ENCODE measurements at places on chromosomes 3 and 15. TPM values are rescaled to one million over a fixed set of nuclear protein-coding genes. Genes with fewer than 3 reads are reported as not detected.

The KCNMB2 gene
- total RNA-seq, result not detected

The TMED3 gene
- total RNA-seq, result 74.9 TPM

The LRRC49 gene
- 9.4 TPM for total RNA-seq

The SLC2A2 gene
- not detected for total RNA-seq

The CHL1 gene
- 7.5 TPM for total RNA-seq

The OXTR gene
- 2.3 TPM for total RNA-seq

The SPATA12 gene
- total RNA-seq, result not detected

Data from thoracic aorta (tissue), 2 donors.